ENCODE measurements at places on chromosomes 16 and 17.

- no peak for DNase-seq
Measured at GRCh38 chr16:24950275-24950674, 64.9 kb downstream of the ARHGAP17 start.

- DNase-seq, result no peak
Measured at GRCh38 chr16:67936880-67937605, 393 bp upstream of the PSMB10 start.

DNA sequence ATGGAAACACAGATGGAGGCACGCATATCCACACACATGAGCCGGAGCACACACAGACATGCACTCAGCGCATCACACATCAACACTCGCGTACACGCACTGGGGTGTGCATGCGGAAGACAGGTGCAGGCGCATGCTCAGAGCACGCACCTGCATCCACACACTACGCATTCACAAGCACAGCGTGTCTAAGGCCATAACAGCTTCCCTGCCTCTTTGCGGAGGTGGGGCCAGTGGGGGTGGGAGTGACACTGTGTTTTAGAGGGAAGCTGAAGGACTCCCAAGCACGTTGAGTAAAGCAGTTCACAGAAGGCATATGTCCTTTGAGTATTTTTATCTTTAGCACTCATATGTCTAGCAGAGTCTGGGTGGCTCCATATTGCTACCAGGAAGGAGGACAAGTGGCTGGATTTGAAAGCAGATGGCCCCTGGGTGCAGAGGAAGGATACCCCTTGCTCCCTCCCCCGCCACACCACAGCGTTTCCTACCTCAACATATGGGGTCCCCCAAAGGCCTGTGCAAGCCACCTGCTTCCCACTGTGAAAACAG lies 68.6 kb upstream of the TOB1 start:
- no peak for DNase-seq

GRCh38 chr17:73142872-73143381 lies 21.9 kb upstream of the SSTR2 start:
- DNase-seq, result no peak

GRCh38 chr17:45021607-45022287 lies 29.7 kb downstream of the DCAKD start:
- DNase-seq, result no peak
